ENCODE measurements at places on chromosomes 13 and 19.

- no peak for DNase-seq
Measured at GRCh38 chr19:46387713-46388130, 25.6 kb downstream of the CCDC8 start.

- no peak for DNase-seq
Measured at GRCh38 chr13:107617527-107617926, 597.8 kb downstream of the LIG4 start.

- no peak for DNase-seq
Measured at GRCh38 chr13:21025539-21025938, 35.8 kb downstream of the LATS2 start.

DNA sequence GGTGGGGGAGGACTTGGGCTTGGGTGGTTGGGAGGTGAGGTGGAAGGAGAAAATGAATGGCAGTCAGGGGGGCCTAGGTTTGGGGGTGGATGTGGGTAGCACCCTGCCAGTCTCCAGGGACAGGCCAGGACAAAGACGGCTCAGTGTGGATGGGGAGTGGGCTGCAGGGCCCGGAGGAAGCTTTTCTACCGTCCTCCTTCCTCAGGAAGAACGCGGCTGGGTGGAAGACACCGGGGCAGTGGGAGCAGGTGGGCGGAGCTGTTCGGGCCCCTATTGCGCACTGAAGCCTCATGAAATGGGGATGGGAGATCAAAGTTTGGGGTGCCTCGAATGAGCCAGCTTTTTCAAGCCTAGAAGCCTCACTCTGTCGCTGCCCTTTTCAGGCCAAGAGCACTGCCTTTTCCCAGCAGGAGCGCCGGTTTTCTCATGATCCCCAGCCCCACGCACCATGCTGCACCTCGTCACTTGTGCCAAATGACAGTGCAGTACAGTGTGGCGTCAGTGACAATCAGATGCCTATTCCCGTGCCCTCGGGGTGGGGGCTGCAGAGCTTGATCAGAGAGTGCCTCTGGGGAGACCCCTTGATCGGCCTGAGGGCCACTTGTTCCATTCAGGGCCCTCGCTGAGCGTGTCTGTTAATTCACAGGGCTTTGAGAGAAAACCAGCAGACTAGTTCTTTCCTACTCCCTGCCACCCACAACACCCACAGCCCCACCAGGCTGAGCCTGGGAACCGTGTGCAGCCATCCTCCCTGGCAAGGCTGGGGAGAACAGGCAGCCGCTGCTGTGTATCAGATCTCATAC lies 1.5 kb downstream of the CALM3 start:
- no peak for DNase-seq

- DNase-seq = no peak
Measured at GRCh38 chr13:67462098-67462497, 232.0 kb upstream of the PCDH9 start.

DNA sequence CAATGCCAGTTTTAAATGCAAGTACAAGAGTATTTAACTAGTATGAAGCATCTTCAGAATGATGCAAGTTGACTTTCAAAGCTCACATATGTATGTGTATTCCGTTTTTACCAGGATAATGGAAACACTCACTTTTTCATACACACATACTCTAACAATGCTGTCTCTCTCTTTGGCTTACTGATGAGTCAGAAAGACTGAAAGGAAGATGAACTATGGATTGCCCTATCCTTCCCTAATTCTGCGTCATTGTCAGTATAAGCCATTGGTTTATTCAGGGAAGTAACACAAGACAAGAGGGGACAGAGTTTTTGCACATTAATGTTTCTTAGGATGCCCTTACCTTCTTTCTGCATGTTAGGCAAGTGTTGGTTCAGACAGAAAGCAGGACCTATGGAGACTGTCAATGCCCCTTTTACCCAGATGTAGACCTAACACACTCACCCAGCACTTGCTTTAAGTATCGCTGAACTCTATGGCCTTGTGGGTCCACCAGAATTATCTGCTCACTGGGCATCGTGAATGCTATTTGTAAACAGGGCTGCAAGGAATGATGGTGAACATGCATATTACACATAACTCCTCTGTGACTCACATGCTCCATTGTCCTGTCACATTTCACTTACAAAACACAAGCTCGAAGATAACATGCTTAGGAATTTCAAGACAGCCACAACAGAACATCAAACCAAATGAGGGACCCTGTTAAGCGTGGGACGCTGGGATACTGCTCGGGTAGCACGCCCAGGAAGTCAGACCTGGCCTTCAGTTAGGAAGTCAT lies 10.0 kb upstream of the OXGR1 start:
- no peak for DNase-seq

DNA sequence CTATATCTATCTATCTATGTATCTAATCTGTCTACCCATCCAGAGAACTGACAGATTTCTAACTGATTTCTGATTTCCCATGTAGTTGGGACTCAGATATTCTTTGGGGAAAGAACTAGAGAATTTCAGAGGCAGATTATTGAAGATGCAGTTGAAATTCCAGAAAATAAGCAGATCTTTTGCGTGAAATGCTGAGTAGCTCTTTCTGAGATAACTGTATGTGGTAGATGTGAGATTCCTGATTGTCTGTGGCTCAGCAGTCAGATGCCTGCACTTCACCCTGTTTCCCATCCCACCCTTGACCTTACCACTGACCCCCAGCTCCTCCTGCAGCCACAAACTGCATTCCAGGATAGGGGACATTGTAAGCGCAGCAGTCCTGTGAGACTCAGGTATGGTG lies 61.5 kb downstream of the DGKH start:
- DNase-seq = no peak

- no peak for DNase-seq
Measured at GRCh38 chr19:39430675-39431593, 4.8 kb downstream of the RPS16 start.

DNA sequence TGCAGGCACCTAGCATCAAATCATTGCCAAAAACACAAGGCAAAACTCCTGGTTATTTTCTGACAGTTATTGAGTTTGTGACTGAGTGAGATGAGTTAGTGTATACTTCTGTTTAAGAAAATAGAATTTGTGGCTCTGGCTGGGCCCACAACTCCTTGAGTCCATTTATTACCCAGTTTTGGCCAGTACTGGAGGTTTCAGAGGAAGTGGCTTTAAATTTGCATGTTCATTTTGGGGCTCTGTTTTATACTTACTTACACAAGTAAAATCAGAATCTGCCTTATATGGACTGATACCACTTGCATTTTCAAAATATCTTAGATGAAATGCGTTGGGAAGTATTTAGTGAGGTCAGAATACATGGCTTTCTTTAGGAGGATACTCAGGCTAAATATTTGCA lies 29.0 kb downstream of the TNFSF11 start:
- no peak for DNase-seq

DNA sequence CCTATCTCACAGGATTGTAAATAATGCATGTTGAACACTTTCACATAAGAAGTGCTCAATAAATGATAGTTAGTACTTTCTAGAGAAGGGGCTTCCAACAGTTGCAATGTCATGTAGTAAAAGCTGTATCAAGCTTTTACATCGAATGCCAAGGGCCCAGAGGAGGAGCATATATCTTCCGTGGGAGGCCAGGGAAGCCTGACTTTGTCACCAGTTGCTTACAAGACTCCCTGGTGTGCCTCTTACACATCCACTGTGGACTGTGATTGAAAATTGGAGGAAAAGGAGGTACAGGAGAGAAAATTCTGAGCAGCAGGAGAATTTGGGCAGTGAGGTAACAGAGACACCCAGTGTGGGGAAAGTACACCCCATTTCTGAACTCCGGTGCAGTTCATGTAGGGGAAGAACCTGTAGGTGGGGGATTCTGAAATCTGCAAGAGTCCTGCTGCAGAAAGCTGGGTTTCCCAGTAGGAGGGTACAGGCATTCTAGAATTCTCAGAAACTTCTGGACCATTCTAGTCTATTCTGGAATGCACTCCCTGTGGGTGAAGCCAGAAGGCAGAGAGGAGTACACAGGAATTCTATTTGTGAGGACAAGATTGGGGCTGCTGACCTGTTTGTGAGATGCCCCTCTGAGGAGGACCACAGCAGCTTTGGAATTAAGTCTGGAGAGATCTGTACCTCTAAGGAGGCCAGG lies 54.0 kb downstream of the ALOX5AP start:
- no peak for DNase-seq

- DNase-seq = no peak
Measured at GRCh38 chr13:34035676-34036325, 217.9 kb downstream of the RFC3 start.

DNA sequence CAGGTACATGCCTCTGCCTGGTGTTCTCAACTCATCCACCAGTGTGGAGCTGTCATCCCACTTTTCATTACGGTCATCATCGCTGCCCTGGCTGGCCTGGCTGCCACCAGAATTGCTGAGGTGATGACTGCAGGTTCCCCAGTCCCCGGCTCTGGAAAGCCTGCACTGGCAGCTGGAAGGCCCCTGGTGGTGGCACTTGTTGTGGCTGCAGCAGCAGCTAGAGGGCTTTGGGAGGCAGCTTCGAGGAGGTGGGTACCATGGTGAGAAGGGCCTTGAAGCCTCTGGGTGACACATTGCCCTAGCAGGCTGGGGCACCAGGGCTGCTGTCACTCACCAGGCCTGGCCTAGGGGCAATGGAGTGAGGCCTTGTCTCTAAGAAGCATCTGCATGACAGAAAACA lies 25.3 kb upstream of the ZNF14 start:
- no peak for DNase-seq

- no peak for DNase-seq
Measured at GRCh38 chr13:69956349-69956748, 151.3 kb upstream of the ATXN8OS start.

DNA sequence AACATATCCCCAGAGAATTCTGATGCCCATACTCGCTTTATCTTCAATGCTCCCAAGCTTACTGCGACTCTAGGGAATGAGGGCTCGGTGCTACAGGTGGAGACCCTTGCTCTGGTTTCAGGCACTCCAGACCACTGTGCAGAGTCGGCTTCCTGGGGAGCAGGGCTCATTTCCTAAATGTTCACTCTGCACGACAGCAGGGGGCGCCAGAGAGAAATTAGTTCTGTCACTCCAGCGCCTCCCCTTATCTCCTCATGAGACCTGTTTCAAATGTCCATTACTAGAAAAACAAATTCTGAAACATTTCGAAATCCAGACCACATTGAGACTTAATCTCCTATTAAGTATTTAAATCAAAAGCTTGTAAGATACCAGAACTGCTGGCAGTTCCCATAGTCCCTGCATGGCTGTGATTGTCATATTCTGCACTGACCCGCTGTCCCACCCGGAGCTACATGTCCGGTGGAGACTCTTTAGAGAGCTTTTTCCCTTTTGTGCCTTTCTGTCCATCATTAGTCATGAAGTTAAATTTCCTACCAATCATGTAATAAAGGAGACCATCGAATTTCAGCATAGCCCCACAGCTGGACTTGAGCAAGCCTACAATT lies 22.4 kb downstream of the EPSTI1 start:
- DNase-seq = peak; percentile 79

GRCh38 chr13:53694814-53695532 lies 666.4 kb downstream of the OLFM4 start:
- no peak for DNase-seq

GRCh38 chr13:67119481-67119894 lies 110.6 kb downstream of the PCDH9 start:
- no peak for DNase-seq

DNA sequence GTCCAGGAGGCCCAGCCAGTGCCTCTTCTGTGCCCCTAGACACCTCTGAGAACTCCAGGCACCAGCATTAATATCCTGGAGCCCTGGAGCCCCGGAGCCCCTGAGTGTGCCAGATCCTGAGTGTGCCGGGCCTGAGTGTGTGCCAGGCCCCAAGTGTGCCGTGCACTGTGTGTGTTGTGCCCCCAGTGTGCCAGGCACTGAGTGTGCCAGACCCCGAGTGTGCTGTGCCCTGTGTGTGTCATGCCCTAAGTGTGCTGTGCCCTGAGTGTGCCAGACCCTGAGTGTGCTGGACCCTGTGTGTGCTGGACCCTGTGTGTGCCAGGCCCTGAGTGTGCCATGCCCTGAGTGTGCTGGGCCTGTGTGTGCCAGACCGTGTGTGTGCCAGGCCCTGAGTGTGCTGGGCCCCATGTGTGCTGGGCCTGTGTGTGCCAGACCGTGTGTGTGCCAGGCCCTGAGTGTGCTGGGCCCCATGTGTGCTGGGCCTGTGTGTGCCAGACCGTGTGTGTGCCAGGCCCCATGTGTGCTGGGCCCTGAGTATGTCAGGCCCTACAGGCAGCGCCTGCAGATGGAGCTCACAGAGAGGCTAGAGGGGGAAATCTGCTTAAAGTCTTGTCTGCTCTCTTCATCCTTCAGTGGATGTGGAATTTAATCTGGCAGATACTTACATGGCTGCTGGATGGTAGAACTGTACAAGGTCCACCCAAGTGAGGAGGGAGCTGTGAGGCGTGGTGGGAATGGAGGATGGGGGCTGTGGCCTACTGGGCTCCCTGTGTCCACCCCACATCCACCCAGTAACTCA lies 53.9 kb downstream of the C13orf46 start:
- DNase-seq = no peak

- DNase-seq = no peak
Measured at GRCh38 chr19:10624585-10624984, 768 bp upstream of the SLC44A2 start.

- DNase-seq = no peak
Measured at GRCh38 chr19:29325241-29325975, 112.5 kb upstream of the UQCRFS1 start.

GRCh38 chr13:46896341-46897137 lies at the start of gene HTR2A:
Gene HTR2A, minus strand, starts transcription at chr13:46897053. Its CDS starts 1,147 bp downstream, at chr13:46895906.
- no peak for DNase-seq

DNA sequence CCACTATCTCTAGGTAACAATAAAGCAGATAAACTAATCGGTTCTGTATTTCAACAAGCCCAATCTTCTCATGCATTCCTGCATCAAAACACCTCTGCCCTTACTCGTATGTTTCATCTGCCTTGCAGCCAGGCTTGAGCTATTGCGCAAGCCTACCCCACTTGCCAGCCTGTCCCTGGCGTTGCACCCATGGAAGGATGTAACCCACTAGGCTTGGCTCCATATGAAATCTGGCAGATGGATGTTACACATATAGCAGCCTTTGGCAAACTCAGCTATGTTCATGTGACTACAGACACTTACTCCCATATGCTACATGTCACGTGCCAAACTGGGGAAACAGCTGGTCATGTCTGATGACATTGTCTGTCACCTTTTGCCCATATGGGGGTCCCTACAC lies 11.9 kb upstream of the ZNF549 start:
- no peak for DNase-seq

DNA sequence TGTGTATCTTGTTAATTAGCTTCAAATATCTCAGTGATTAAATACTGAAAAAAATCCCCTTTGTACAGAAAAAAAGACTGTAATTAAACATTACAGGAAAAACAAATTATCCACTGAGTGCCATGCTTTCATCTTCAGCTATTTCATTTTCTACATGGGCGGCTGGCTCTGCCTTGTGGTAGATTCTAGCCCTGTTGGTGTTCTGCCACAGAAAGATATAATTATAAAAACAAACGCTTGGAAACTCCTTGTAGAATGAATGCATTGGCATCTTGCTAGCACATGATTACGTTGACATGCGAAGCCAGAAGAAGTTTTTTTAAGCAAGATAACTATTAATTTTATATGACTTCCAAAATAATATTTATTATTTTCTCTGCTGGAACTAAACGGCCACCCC lies 496.8 kb downstream of the MYO16 start:
- no peak for DNase-seq

All from stimulated activated CD4-positive, alpha-beta T cell treated with anti-CD3 and anti-CD28 coated beads, TNF-alpha, amount 100 ng/mL, for 1 hour (primary cell).